ENCODE measurements at places on chromosomes 7 and 10.

DNA sequence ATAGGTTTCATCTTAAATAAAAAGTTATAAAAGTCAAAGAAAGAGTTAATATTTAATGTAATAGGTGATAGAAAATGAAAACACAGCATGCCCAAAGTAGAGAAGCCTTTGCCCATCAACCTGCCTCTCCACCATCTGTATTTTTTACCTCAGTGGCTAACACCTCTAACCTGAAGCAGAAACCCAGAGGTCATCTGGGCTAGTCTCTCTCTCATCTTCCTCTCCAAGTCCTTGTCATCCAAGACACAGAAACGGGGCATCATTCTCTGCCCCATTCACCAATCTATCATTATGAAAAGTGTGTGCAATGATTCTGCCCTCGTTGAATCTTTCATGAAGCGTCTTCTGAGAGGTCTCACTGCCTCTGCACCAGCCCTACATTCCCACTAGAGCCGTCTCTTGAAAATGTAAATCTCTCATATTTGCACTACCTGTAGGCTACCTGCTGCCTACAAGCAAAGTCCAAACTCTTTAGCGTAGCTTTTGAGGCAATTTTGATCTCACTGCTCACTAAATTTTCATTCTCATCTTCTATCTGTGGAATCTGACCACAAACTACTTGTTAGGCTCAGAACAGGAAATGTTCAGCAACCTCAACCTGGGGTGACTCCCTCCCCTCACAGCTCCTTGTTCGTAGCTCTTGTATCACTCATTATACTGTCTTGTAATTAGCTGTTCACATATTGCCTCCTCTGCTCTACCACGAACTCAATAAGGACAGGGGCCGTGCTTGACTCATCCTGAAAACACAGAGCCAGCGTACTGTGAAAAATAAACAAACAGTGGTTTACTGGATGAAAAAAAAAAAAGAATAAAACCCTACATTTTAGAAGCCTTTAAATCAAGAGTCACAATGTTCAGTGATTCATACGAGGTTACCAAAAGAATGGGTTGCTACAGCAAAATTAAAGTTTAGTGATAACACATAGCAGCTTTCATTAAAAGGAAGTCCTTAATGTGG is 83.1 kb downstream of the CTNNA3 start:
- no peak for DNase-seq

- DNase-seq = no peak
These were observed 50.1 kb upstream of the ADAM12 start for GRCh38 chr10:126438407-126438783.

DNA sequence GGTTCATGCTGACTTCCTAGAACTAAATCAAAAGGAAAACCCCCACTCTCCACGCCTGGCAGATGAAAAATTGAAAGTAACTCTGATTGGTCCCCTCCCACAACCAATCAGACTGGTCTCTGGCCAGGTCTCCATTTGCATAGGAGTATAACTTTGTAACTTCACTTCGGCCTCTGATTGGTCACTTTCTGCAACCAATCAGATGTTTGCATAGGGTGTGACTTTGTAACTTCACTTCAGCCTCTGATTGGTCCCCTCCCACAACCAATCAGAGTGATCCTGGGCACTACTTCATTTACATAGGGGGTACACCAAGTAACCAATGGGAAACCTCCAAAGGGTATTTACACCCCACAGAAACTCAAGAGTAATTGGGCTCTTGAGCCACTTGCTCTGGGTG is 306.6 kb upstream of the PFKP start:
- DNase-seq = no peak

DNA sequence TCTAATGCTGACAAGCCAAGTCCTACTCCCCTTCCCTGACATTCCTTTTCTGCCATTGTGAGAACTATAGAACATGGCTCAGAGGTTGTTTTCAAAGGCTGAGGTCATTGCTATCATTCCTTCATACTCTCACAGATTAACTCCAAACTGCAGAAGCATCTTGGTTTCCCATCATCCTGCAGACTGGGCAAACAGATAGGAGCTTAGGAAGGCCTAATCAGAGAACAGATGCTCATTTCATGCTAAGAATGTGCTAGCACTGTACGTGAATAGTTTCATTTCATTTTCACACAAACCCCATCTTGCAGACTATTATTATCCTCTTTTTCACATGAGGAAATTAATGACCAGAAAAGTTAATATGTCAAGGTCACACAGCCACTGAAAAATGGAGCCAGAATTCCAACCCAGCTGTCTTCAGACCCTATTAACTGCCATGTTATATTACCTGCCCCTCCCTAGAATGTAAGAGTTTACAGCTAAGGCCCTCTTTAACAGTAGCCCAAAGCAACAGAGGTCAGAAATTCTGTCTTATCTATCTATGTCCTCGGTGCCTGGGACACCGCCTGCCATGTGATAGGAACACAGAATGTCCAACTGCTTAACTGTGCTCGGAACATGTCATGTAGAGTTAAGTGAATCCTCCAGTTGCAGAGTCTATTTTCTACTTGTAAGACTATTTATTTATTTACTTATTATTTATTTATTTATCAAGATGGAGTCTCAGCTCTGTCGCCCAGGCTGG is 2.9 kb upstream of the LCOR start:
- no peak for DNase-seq

DNA sequence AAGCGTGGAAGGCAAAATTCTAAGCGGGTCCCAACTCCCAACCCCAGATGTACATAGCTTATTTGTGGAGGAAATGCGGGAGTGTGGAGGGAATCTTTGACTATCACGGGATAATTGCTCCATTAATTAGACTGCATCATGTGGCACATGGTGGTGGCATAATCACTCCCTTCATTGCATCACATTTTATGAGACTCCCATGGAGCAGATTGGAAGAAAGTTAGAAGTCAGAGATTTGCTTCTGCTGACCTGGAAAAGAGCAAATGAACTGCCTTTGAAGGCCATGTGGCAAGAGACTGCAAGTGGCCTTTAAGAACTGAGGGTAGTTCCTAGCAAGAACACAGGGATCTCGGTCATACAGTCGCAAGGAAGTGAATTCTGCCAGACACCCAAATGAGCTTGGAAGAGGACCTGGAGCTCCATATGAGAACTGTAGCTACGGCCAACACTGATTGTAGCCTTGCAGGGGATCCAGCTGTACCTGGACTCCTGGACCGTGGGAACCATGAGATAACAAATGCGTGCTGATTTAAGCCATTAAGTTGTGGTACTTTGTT is 37.1 kb upstream of the ITGB1 start:
- DNase-seq = no peak

GRCh38 chr10:78471723-78472550 is 438.3 kb downstream of the RPS24 start:
- no peak for DNase-seq

DNA sequence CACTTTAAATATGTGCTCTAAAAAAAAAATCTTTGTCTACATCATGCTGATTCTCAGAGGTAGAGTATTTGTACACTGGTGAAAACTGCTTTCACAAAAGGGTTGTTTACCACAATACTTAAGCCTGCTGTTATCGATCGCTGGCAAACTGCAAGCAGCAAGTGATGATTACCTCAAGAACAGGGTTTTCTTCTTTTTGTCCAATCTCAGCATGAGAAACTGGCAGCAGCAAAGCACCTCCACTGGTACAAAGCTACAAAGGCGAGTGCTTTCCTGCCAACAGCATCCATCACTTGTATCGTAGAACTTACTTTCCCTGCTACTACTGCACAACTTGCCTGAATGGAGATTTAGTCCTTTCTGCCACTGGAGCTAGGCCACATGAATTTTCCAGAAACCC is 276.5 kb downstream of the DGKB start:
- no peak for DNase-seq

- no peak for DNase-seq
These were observed 33.9 kb downstream of the SLC26A5 start for GRCh38 chr7:103412151-103412550.

GRCh38 chr7:131106681-131107336 is 220.9 kb upstream of the MKLN1 start:
- DNase-seq = no peak

GRCh38 chr7:130136579-130137167 is 66.3 kb downstream of the KLHDC10 start:
- no peak for DNase-seq

DNA sequence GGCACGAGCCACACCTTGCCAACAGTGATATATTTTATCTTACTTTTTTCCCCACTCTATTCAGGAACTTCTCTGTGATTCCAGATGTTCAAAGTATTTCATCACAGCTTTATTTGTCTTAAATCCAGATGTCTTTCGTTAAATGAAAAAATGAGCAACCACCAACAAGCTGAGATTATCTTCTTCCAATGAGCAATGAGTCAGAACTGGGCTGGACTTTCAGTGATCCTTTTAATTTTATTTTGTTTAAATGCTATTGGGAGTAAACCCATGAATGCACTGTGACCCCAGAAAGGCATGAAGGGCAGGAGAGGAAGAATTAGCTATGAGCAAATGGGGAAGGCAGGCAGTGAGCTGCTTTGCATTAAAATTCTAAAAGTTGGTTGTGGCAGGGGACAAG is 77.6 kb upstream of the IMMP2L start:
- DNase-seq = no peak

DNA sequence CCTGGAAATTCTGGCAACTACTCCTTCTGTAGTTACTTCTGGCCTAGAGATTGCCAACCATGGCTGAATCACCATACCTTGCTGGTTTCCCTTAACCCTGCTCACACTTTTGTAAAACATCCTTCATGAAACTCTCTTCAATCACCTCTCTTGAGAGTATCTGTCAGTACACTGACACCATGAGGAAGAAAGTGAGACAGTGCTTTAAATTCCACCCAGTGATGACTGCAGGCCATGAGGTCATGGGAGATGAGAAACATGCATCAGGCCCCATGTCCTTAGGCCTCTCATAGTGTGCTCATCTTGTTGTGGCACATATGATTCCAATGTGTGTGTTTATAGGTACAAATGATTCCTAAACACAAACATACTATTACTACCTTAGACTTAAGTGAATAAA is 24.6 kb upstream of the NAMPT start:
- no peak for DNase-seq

DNA sequence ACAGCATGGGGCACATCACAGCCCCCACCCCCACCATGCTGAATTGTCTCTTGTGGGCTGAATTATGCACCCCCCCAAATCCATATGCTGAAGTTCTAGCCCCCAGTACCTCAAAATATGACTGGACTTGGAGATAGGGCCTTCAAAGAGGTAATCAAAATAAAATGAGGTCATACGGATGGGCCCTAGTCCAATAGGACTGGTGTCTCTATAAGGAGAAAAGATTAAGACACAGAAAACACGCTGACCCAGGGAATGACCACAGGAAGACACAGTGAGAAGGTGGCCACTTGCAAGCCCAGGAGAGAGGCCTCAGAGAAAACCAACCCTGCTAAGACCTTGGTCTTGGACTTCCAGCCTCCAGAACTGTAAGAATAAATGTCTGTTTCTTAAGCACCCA is 106.4 kb upstream of the ARID5B start:
- DNase-seq = no peak

- DNase-seq = no peak
These were observed 9.0 kb upstream of the CFTR start for GRCh38 chr7:117470777-117471176.

DNA sequence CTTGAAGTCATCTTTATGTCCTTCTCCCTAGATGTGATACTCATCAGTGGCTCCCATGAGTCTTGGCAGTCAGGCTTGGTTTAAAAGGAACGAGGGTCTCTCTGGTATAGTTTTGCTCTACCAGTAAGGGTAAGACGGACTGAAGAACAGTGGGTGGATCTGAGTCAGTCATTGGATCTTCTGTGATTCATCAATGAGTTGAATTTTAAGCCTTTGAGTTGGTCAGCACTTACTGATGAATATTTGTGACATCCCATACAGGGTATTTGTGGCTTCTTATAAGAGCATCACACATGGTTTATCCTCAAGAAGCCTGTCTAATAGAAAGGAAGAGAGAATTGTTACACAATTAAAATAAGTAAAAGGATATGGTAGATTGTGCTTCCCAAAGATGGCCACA is 87.3 kb upstream of the NAMPT start:
- no peak for DNase-seq

DNA sequence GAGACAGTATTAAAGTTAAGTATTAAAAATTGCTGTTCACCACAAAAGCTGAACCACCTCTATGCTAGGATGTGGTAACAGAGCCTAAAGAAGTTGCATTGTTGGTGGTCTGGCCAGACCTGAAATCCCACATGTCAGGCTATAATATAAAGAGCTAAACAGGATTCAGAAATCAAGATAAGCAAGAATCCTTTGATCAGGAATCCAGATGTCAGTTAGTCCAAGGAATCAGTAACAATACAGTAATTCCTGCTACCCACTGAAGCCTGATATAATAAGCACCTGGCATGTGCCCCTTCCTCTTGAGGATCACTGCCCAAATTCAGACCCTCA is 48.9 kb downstream of the ZNF277 start:
- no peak for DNase-seq

DNA sequence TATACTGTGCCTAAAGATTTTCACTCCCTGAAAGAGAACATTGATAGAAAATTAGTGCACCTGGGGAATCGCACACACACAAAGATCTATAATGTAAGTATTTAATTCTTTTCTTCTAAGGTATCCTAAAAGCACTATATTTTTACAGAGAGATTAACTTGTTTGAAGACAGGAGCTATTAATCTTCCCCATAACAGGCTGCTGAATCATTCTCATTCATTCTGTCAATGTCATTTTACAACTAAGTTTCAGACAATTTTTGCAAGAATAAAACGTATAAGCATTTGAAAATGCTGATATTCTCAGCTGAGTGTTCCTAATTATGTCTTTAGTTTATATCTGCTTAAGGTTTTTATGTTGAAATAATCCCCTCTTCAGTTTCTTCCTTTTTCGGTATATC is 776.7 kb downstream of the NXPH1 start:
- DNase-seq = no peak
